ENCODE measurements at places on chromosomes 16 and 17.

GRCh38 chr17:79485991-79486390, 124.9 kb downstream of the RBFOX3 start:
- no peak for DNase-seq

- no peak for DNase-seq
Observed at GRCh38 chr17:74345433-74346241, 16.0 kb downstream of the BTBD17 start.

GRCh38 chr17:73302189-73302588, 9.6 kb downstream of the CDC42EP4 start:
- DNase-seq, result no peak

DNA sequence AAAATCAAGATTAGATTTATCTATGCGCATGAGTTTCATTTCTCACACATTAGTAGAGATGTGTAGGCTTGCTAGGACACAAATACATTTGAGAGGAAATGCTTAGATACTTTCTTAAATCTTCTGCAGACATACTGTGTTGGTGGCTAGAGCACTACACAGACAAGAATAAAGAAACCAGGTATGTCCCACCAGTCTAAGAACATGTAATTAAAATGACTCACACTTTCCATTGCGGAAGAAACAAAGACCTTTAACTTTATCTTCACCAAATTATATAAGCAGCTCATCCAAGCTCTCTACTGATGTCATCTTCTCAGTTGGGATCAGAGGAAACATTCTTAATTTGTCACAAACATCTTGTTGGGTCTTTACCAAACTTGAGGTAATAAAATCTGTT, 12.5 kb downstream of the GABARAPL2 start:
- DNase-seq, result no peak

GRCh38 chr16:55479430-55480140, 587 bp downstream of the MMP2 start:
- DNase-seq, result no peak

- no peak for DNase-seq
Observed at GRCh38 chr17:45918241-45918745, 23.9 kb downstream of the MAPT start.

DNA sequence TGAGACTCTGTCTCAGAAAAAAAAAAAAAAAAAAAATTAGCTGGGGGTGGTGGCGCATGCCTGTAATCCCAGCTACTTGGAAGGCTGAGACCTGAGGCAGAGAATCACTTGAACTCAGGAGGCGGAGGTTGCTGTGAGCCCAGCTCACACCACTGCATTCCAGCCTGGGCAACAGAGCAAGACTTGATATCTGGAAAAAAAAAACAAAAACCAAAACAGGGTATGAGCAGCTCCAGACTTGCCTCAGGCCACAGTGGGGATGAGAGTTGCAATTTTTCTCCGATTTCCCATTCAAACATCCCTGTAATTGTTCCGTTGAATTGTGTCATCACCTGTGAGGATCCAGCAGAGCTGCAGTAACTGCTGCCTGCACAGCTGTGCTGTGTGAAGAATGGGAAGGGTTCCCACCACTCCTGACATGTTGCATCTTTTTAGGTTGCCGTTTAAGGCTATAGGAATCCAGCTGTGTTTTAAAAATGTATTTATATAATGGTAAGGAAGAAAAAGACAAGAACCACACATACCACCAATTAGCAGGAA, 150.0 kb downstream of the VPS53 start:
- DNase-seq, result no peak

- no peak for DNase-seq
Observed at GRCh38 chr16:80680839-80681238, 123.6 kb downstream of the CDYL2 start.

DNA sequence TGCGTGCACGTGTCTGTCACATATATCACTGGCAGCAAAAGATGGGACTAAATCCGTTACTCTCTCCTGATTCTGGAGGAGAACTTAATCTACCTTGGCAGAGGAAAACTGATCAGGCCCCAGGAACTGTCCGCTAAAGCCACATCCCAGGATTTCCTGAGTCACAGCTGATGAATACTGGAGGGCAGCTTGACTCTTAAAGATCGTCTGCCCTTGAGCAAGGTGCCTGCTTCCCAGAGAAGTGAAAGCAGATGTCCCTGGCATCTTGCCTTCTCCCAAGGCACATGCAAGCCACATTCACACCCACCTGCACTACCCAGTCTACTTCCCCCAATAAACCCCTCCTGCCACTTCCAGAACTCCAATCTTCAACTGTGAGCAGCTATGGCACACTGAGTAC, 99.8 kb downstream of the CPPED1 start:
- DNase-seq, result no peak

DNA sequence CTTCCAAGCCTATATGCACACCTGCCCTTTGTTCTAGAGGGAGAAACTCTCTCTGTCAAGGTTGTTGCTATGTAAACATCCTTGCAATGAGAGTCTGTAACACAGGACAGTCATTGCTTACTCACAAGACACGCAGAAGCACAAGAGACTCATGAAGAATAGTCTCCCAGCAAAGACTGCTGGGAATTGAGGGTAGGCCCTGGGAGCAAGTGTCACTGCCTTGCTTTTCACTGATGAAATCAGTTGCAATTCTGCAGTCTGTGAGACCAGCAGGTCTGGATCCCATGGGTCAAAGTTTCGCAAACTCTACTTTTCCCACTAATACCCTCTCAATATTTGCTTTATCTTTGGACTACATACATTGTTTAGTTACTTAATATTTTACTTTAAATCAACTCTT, 177.4 kb downstream of the FTO start:
- DNase-seq, result no peak

DNA sequence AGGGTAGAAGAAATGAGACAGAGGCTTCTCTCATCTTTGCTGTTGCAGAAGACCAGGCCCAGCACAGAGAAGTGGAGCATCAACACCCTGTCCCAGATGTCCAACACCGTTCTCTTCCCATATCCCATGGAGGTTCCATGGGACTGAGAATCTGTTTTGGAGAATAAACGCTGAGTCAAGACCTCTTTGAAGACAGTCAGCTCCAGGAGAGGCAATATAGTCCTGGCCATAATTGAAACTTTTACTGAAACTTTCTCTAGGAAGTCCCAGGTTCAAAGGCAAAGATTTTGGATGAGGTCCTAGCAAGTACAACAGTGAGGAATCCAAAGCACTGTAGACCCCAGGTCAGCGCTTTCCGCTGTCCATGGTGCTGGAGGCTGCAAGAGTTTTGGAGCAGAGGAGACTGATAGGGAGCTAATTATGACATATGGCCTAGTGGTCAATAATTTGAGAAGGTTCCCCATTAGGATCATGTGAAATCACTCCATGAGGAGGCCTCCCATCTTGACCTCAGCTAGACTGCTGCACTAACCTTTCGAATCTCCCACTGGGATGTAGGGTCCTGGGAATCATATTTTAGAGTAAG, 36.0 kb downstream of the OSBPL7 start:
- no peak for DNase-seq

DNA sequence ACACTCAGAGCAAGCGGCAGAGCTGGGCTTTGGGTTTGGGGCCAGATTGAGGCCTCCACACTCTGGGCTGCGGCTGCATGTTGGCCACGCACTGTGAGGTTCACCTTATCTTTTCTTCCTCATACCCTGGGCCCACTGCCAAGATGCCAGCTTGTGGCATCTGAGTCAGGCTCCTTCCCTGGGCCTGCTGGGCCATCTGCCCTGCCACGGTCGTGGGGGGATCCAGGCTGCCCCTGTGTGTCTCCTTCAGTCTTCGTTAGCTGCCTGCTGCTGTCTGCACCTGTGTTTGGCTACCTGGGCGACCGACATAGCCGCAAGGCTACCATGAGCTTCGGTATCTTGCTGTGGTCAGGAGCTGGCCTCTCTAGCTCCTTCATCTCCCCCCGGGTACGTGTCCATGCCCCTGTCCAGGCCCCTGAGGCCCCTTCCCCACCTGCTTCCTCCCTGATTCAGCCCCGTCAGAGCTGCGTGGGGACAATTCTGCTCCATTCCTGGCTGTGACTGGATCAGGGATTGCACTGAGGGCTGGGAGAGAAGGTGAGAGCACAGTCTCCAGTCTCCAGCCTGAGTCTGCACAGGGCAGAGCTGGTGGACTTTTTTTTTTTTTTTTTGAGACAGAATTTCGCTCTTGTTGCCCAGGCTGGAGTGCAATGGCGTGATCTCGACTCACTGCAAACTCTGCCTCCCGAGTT, 11.2 kb downstream of the SPNS3 start:
- peak; percentile 49 for DNase-seq

DNA sequence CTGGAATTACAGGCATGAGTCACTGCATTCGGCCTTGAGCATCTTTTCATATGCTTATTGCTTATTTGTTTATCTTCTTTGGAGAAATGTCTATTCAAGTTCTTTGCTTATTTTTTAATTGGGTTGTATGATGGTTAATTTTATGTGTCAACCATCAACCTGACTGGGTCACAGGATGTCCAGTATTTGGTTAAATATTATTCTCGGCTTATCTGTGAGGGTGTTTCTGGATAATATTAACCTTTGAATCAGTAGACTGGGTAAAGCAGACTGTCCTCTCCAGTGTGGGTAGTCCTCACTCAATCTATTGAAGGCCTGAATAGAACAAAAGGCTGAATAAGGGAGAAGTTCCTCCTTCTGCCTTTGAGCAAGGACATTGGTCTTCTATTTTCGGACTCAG, 142.0 kb downstream of the SSH2 start:
- DNase-seq, result no peak

- no peak for DNase-seq
Observed at GRCh38 chr16:79618041-79618691, 17.6 kb upstream of the MAF start.

DNA sequence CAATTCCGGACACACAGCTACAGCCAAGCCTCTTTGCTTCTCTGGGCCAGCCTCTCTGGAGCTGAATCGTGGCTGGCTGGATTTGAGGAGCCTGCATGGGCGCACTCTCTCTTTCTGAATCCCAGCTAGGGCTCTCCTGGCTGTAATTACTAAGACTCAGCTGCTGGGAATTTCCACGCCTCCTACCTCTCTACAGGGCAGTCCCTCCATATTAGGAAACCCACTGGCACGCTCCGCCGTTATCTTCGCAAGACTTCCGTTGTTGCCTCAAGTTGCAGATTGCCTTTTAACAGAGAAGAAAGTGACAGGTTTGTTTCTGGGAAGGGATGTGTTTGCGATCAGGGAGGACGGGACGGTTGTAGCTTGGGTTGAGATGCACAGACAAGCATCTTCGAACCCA, 188.4 kb upstream of the NLRP1 start:
- DNase-seq, result no peak

DNA sequence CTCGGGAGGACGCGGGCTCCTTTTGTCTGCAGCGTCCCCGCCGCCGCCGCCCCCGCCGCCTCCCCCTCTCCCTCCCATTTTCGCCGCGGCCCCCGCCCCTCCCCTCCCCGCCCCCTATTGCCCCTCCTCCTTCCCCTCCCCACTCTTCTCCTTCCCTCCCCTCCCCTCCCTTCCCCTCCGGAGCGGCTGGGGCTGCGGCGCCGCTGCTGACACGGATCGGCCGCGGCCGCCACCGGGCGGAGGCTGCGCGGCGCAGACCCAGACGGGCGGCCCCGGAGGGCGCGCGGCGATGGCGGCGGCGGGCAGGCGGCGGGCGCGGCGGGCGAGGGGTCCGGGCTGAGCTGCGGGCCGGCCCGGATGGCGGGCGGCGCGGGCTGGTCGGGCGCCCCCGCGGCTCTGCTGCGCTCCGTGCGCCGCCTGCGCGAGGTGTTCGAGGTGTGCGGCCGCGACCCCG, at the start of gene RAB11FIP4:
Gene RAB11FIP4, plus strand, starts transcription at position 180 of the 454 bp plus-strand sequence. Its CDS starts 178 bp downstream, at position 358.
- no peak for DNase-seq

GRCh38 chr17:67353929-67354574, 12.3 kb downstream of the PSMD12 start:
- DNase-seq, result no peak

DNA sequence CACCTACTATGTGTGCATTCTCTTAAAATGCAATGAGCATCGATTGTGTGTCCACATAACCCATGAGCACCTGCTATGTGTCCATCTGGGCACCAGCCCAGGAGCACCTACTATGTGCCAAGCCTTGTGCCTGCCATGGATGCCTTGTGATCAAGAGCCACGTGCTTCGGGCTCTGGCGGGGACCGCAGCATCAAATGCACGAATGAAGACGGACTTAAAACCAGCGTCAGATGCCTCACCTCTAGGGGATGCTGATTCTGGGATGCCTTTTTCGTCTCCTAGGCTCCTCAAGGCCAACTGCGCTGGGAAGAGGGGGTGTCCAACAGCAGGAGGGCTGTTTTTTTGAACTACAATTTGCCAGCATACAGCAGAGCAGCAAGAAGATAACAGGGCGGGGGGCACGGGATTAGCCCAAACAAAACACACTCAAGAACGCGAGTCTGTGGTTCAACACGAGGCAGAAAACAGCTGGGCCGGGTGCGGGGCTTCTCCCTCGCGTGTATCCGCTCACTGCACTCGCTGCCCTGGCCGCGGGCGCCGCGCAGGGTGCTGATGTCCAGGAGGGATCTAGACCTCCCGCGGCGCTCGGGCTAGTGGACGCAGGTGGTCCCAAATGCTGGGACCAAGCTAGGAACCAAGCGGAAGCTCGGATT, 1.2 kb upstream of the GLIS2 start:
- DNase-seq, result no peak

- DNase-seq, result no peak
Observed at GRCh38 chr16:29756654-29757053, 10.9 kb upstream of the C16orf54 start.

- no peak for DNase-seq
Observed at GRCh38 chr16:175011-175949, 1.2 kb upstream of the HBA1 start.

DNA sequence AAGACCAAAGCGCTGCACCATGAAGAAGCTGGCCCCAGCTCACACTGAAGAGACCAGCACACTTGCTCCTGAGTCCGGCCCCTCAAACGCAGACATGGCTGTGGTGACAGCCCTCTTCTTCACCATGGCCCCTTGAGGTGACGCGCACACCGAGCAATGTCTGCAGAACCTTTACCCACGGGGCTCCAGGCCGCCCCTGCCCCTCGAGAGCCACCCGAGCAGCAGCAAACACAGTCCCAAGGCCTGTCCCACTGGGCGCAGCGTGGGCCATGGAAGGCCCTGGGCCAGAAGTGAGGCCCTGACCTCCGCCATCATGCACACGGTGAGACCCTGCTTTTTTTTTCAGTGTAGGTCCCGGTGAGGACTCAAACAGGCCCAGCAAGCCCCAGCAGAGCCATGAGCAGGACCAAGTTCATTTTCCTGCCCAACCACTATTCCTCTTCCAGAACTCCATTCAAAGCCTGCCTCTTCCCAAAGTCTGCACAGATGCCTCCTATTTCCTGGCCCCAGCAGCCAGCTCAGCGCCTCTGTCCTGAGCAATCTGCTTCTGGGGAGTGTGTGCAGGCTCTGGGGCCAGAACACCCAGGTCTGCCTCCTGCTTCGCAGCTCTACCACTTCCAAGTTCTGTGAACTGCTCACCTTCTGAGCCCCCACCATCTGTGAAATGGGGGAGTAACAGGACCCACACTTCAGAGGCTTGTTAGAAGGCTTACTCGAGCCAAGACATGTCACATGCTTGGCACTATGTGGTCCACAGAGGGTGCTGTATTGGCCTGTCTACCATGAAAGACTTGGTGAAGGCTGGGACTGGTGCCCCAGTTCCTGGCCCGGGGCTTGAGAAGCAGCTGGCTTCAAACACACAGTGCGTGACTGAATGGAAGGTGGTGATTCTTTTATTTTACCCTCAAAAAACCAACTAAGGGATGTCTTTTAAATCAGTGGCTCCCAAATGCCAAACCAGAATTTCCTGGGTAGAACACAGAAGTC, 35.7 kb upstream of the GSG1L start:
- peak; percentile 40 for DNase-seq

- no peak for DNase-seq
Observed at GRCh38 chr16:47460359-47460710, 528 bp downstream of the ITFG1 start.

GRCh38 chr16:8953064-8953463, 10.6 kb downstream of the USP7 start:
- no peak for DNase-seq
